H9 (cell line): ENCODE measurements at places on chromosomes 4 and X.

- no peak for DNase-seq
Measured at GRCh38 chrX:109774706-109775105, 41.6 kb upstream of the ACSL4 start.

DNA sequence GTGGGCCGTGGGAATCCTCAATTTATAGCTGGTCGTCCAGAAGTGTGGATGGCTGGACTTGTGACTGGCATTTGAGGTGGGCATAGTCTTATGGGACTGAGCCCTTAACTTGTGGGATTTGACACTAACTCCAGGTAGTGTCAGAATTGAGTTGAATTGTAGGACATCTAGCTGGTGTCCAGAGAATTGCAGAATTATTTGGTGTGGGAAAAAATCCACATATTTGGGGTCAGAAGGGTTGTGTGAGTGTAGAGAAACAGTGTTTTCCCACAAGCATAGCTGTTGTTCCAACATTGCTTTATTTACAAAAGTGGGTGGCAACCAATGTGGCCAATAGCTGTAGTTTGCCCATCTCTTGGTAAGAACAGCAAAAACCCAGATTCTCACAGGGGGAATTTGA lies 91.3 kb downstream of the MOSPD2 start:
- DNase-seq = no peak

DNA sequence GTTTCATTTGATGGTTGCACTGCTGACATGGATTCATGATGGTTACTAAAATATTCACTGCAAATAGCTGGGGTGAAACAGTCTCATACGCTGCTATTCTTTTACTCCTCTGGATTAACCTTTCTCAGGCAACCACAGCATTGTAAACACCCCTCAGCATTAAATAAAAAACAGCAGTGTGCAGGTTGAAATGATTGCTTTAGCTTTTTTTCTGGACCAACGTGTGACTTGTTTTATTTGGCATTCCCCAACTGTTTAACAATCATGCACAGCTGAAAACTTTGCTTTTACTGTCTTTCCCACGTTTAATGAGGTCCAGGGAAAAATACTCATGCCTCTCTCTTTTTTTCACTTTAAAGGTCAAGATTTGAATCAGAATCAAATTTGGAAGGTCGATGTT lies 490.8 kb downstream of the RAPGEF2 start:
- no peak for DNase-seq

DNA sequence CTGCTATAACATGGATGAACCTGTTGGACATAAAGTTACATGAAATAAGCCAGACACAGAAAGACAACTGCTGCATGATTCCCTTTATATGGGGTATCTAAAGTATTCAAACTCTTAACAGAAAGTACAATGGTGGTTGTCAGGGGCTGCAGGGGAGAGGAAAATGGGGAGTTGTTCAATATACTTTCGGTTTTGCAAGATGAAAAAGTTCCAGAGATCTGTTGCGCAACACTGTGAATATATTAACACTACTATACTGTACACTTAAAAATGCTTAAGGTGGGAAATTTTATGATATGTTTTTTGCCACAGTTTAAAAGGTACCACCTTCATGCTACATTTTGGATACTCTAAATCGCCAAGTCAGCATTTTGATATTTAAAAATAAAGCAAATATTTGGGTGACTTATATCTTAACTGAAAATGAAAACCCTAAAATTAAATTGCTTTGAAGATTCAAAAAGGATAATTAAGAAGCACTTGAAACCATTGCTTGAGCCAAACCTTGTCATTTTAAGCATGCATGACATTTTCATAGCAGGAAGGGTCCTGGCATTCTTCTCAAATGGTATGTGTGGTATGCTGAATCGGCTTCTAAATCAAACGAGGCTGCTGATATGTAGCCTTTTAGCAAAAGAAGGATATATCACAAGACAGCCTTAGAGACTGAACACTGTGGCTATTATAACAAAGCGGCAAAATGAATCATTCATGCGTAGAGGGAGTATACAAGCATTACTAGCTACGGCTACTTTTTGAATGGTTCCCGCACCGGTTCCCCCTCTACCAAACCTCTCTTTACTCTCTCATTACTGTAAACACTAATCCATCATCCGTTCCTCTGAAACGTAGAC lies 607.1 kb upstream of the DIPK2B start:
- no peak for DNase-seq

GRCh38 chrX:105695451-105695850 lies 126.9 kb upstream of the NRK start:
- DNase-seq = no peak

DNA sequence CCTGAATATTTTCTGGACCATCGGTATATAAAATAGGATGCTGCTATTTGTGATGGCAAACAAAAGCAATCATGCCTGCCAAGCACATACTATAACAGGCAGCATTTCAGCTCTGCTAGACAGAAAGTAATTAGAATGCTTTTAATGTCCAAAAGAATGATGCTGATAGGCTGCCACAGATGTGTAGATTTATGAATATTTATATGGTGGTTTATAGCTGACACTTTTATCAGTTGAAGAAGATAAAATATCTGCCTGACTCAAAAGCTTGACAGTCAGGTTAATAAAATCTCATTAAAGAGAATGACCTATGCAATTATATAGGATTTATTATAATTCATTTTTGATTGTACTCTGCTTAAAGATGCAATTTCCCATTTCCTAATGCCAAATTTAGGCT lies 4.0 kb downstream of the BEND4 start:
- no peak for DNase-seq

GRCh38 chr4:3292571-3293400 lies at the start of gene RGS12:
Gene RGS12, plus strand, starts transcription at chr4:3293021. Its CDS starts 23,150 bp downstream, at chr4:3316171.
- peak; percentile 97 for DNase-seq

- no peak for DNase-seq
Measured at GRCh38 chrX:153793291-153793690, 884 bp downstream of the IDH3G start.

- no peak for DNase-seq
Measured at GRCh38 chr4:71235311-71236201, 103.3 kb upstream of the SLC4A4 start.

DNA sequence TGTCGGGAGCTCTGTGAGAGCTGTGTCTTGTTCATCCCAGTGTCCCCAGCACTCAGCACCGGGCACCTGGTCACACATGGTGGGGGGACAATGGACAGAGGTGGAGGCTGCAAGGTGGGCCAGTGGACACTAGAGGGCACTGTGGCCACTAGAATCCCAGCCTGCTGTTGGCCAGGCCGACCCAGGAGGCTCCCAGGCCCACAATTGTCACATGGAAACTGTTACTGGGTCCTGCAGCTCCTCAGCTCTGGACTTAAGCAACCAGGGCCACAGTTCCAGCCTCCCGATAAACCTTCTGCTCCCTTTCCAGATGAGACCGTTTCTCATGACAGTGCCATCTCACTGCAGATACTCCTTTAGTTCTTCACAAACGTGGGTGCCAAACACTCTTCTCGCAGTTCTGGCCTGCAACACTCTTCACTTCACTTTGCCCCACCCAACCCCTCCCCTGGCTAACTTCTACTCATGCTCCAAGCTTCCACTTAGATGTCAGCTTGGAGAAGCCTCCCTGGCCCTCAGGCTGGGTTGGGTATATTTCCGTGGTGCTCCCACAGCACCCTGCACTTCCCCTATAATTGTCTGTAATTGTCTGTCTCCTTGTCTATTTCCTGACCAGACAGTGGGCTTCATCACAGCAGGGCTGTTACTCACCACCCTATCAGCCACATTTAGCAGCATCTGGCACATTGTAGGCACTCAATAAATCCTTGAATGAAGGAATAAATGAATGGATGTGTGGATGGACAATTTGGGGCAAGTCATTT lies 3.5 kb upstream of the IQSEC2 start:
- peak; percentile 68 for DNase-seq

DNA sequence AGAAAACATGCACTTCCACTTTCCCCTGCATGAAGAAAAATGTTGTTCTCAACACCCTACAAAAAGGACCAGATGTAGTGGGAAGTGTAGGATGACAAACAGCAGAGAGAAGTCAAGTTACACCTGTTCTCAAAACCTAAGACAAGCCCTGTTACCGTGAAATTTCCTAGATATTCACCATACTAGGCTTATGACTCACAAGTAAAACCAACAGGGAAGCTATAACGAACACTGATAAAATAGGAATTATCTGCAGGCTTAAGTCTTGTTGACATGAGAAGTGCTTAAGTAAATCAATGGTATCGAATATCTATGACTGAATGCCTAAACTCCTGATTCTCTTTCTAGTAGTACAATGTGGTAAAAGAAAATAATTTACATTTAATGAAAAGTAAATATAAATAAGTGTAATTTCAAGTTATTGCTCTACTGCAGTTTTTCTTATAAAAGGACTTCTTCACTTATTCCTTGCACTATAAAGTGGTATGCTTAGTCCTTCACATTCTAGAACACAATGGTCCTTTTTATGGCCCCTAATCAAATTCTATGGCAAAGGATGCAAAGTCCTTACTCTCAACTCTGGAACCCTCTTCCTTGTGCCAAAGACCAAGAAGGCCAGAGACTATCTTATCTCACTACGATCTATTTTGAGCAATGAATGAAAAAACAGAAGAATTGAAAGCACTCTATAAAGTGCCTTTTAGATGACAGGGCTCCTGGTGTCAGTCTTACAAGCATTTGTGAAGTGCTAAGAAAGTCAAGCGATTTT lies 19.6 kb downstream of the AP1S2 start:
- no peak for DNase-seq

DNA sequence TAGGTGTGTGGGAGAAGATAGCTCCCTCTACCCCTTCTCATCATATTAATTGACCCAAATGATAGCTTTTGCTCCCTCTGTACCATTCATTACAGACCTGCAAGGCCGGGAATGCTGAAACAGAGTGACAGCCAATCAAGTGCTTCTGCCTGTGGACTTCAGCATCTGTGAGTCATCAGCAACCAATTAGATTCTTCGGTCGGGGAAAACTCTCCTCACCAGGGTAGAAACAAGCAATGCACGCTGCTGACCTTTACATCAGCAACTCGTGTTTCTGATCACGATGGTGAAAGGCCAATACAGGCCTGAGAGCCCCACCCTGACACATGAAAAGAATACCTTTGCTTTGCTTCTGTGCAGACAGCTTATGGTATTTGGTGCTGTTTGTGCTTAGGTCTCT lies 347.2 kb upstream of the DDX53 start:
- DNase-seq = peak; percentile 60

GRCh38 chrX:151596282-151596681 lies 32.8 kb downstream of the PASD1 start:
- DNase-seq = no peak

GRCh38 chrX:1323315-1323714 lies 13.3 kb upstream of the IL3RA start:
- DNase-seq = peak; percentile 90

GRCh38 chr4:153481478-153481877 lies 15.3 kb downstream of the TMEM131L start:
- DNase-seq = no peak

GRCh38 chr4:70902577-70903290 lies 565 bp downstream of the MOB1B start:
- DNase-seq = no peak

DNA sequence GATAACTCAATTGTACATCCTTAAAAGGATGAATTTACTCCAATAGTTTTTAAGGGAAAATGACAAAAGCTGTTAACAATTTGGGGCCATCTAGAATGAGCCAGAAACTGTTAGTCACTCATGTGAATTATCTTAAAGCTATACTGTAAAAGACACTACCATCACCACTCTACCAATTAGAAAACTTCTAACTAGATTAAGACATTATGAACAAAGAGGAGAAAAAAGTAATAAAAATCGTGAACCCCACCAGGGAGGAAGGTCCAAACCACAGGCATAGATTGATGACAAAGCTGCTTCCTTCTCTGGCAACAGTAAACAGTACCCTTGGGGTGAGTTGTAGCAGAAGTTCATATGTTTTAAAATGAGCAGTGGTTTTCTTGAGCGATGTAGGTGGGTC lies 106.1 kb downstream of the PDGFC start:
- DNase-seq = no peak

DNA sequence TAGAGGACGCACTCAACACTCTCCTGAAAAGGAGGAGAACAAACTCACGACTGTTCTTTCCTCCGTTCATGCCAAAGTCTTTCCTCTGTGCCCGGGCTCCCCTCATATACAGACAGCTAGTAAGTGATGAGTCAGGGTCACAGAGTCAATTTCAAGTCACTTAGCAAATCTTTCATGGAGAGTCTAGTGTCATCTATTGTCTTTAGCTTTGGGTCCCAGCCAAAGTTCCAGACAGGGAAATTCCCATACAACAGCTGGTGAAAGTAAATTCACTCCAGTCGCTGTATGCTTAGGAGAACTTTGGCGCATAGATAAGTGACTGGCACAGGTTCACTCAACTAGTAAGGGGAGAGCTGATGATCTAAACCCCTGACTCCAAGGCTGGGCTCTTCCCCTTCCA lies 226.5 kb downstream of the MID1 start:
- DNase-seq = no peak

GRCh38 chr4:116361790-116362189 lies 723.6 kb downstream of the TRAM1L1 start:
- no peak for DNase-seq

GRCh38 chr4:29262986-29263385 lies 1457.2 kb upstream of the PCDH7 start:
- no peak for DNase-seq

GRCh38 chr4:26822546-26822945 lies 38.1 kb upstream of the STIM2 start:
- no peak for DNase-seq

DNA sequence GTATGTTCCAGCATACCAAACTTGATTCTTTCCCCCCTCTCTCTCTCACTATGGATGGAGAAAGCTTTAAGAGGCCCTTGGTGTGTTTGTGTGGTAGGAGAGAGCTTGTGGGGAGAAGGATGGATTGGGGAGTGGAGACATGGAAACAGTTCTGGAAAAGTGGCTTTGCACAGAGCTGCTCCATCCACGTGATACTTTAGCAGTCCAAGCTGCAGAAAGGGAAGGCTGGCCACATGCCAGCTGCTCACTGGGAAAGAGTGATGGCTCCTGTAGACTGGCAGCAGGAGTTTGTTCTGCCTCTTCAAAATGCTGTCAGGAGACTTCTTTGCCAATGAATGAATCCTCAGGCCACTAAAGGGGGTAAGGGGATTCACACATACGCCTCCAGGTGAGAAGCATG lies 21.7 kb upstream of the SEC24B start:
- no peak for DNase-seq

GRCh38 chr4:152408514-152409327 lies 127.2 kb downstream of the FBXW7 start:
- DNase-seq = no peak

GRCh38 chr4:40227284-40227683 lies 30.5 kb downstream of the RHOH start:
- no peak for DNase-seq

- no peak for DNase-seq
Measured at GRCh38 chrX:71067089-71067488, 1.0 kb downstream of the SNX12 start.

GRCh38 chr4:98610926-98611676 lies 47.3 kb downstream of the TSPAN5 start:
- DNase-seq = no peak
